GM23338 (cell line): ENCODE measurements at places on chromosomes 11 and 22. TPM values are rescaled to one million over a fixed set of nuclear protein-coding genes. Genes with fewer than 3 reads are reported as not detected.

APOL6 gene
- 0.09 and 0.10 TPM in 2 replicates for polyA plus RNA-seq

CCDC116 gene
- 0.35 TPM in 1 of 2 replicates, not detected in the other for polyA plus RNA-seq

CSF2RB gene
- polyA plus RNA-seq: not detected in 2 replicates

TENM4 gene
- polyA plus RNA-seq: 5.0 and 7.3 TPM in 2 replicates

OR6M1 gene
- not detected in 2 replicates for polyA plus RNA-seq

TCN1 gene
- polyA plus RNA-seq: not detected in 2 replicates

INS gene
- not detected in 2 replicates for polyA plus RNA-seq

DUSP8 gene
- polyA plus RNA-seq: 1.1 TPM in 2 replicates

CALCA gene
- 2.0 and 2.5 TPM in 2 replicates for polyA plus RNA-seq

YPEL1 gene
- polyA plus RNA-seq: 4.4 and 4.9 TPM in 2 replicates

PRR5L gene
- polyA plus RNA-seq: 3.1 and 4.5 TPM in 2 replicates

MYBPC3 gene
- 0.24 TPM in 1 of 2 replicates, not detected in the other for polyA plus RNA-seq

NPAS4 gene
- 0.66 and 0.71 TPM in 2 replicates for polyA plus RNA-seq

TCP11L1 gene
- polyA plus RNA-seq: 3.2 and 5.0 TPM in 2 replicates

GRCh38 chr22:33741025-33741424 lies 179.3 kb downstream of the LARGE1 start:
- DNase-seq: no peak

GRCh38 chr22:33130473-33130872 lies 72.3 kb upstream of the SYN3 start:
- no peak for DNase-seq

GRCh38 chr11:75907906-75908527 lies 93.0 kb downstream of the UVRAG start:
- DNase-seq: no peak

GRCh38 chr11:1075341-1075911 lies 752 bp downstream of the MUC2 start:
- no peak for DNase-seq

GRCh38 chr22:43008509-43008908 lies 6.4 kb downstream of the PACSIN2 start:
- no peak for DNase-seq

GRCh38 chr11:130318031-130318673 lies 3.4 kb upstream of the ZBTB44 start:
- no peak for DNase-seq

- DNase-seq: no peak
Measured at GRCh38 chr11:125176866-125177265, 12.3 kb downstream of the PKNOX2 start.

GRCh38 chr11:46309814-46310259 lies 32.4 kb downstream of the CREB3L1 start:
- no peak for DNase-seq

DNA sequence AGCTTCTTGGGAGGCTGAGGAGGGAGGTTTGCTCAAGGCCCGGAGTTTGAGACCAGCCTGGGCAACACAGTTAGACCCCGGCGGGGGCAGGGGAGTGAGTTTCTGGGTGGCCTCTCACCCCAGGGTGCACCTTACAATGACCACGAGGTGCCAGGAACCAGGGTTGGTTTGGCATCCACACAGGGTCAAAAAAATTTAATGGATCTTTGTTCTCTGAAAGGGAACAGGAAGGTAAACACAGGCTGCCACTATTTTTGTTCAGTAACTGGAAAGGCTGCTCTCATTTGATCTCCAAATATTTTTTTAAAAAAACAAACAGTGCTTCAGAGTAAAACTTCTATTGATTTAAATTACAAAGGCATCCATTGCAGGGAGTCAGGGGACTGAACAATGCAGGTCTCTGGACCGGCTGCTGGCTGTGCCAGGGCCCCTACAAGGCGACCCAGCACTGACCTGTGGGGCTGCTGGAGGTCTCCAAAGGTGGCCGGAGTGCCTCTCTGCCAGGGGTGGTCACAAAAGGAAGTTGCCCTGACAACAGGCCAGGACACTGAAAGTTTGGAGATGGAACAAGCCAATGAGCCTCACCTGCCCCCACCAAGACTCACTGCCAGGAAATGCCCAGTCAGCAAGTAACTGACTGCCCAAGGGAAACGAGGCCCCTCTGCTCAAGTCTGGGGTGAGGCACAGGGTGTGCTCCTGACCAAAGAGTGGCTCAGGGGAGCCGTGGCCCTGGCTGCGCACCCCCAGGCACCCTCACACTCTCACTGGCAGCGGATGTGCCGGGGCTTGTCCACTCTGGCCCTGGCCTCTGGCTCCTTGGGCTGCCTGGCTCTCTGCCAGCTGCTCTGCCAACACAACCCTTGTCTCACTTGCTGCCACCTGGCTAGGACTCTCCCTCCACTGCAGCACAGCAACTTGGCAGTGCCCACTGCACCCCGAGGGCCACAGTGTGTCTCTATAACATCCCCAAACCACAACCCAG lies 51.8 kb downstream of the ARFGAP3 start:
- DNase-seq: peak; percentile 34

DNA sequence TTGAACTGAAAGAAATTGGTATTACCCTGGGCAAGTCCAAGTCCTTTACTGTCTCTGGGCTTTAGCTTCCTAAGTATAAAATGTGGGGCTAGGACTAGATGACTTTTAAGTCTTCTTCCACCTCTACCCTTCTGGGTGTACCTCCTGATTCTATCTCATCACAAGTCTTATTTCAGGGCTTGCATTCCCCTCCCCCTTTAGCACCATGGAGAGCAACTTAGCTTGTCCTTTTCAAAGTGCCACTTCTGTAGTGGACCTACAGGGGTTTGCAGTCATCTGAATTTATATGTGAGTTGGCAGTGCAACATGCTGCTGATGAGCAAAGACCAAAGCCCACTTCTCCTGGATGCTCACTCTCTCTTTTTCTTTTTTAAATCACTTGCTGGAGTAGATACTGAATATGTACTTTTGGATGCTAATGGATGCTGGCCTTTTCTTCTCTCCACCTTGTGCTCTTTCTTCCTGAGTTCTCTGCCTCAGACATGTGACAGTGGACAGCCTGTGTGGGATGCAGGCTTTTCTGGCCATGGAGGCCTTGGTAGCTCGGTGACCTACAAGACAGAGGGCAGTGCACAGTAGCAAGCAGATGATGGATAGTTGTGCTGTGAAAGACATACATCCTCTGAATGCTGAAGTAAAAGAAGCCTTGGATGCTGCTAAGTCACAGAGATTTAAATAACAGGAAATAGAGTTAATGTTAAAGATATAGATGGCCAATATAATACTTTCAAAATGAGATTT lies 185.0 kb downstream of the NELL1 start:
- peak; percentile 54 for DNase-seq

GRCh38 chr22:45846952-45847351 lies 130.0 kb downstream of the WNT7B start:
- DNase-seq: peak; percentile 52

DNA sequence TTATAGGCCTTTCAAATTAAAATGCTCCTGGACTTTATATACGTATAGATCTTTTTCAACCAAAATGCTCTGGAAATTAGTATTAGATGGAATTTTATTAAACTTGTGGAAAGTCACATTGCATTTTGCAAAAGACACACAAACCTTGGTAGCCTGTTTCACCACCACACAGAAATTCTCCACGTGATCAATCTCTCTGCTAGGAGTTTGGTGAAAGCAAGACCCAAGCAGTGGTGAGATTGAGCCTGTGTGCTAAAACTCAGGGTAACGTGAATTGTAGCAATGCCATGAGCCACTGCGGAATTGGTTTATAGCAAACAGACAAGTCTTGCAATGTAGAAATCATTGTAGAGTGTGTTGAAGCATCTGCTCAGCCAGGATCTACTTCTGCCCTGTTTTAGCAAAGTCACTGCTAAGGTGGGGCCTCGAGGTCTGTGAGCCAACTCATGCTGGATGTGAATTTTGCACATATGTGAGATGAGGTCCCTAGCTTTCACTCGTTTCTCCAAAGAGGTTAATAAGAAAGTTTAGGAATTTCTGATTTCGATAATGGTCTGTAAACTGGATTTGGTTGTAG lies 184.8 kb downstream of the DBX1 start:
- no peak for DNase-seq

DNA sequence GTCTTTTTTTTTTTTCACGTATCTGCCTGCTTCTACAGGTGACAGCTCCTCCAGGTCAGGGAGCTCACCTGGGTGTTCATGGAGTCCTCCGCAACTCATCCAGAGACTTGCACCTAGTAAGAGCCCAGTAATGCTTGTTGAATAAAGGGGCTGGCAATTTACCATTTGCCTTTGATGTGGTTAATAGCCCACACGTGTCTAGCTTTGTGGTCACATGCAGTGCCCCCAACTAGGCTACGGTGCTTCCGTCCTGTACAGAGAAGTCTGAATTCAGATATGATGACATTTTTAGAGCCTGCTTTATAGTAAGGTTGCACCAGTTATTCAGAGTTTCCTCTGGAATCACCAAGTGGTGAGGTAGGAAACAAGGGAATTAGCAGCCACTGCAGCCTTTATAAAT lies 199.4 kb upstream of the MTMR2 start:
- DNase-seq: no peak

- DNase-seq: no peak
Measured at GRCh38 chr11:67349928-67350465, 3.3 kb downstream of the POLD4 start.

GRCh38 chr11:134669796-134670195 lies 257.8 kb upstream of the B3GAT1 start:
- no peak for DNase-seq

DNA sequence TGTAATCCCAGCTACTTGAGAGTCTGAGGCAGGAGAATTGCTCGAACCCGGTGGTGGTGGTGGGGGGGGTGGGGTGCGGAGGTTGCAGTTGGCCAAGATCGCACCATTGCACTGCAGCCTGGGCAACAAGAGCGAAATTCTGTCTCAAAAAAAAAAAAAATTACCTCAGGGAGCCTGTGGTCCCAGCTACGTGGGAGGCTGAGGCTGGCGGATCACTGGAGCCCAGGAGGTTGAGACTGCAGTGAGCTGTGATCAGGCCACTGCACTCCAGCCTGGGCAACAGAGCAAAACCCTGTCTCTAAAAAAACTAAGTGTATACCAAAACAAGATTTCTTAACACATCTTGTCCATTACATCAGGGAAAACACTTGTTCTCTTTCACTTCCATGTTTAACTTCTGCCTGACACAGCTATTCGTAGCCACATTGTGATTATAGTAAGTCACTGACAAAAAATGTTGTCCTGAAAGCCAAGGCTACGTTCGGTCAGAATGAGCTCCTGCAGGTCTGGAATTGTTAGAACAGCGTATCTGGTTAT lies 1.4 kb downstream of the TMEM80 start:
- DNase-seq: no peak

- DNase-seq: no peak
Measured at GRCh38 chr11:35878741-35879140, 65.1 kb upstream of the LDLRAD3 start.

- no peak for DNase-seq
Measured at GRCh38 chr11:104442321-104442720, 278.4 kb upstream of the PDGFD start.

DNA sequence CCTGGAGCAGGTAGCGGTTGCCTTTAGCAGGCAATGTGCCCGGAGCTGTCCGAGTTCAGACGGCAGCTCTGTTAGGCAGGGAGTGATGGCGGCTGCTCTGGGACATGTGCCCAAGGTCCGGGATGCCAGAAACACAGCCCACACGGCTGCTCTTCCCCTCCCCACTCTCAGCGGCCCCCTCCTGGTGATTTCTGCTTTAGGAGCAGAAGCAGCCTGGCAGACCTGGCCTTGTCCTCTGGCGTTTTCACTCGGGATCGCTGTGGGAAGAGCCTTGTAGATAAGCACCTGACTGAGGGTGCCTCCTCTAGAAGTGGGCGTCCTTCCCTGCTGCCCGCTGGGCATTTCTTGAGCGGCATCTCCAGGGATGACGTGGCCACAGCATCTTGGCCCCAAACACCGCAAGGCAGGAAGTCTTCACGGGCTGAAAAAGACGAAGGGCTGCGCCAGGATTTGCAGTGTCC lies 392.2 kb downstream of the TBC1D22A start:
- no peak for DNase-seq

DNA sequence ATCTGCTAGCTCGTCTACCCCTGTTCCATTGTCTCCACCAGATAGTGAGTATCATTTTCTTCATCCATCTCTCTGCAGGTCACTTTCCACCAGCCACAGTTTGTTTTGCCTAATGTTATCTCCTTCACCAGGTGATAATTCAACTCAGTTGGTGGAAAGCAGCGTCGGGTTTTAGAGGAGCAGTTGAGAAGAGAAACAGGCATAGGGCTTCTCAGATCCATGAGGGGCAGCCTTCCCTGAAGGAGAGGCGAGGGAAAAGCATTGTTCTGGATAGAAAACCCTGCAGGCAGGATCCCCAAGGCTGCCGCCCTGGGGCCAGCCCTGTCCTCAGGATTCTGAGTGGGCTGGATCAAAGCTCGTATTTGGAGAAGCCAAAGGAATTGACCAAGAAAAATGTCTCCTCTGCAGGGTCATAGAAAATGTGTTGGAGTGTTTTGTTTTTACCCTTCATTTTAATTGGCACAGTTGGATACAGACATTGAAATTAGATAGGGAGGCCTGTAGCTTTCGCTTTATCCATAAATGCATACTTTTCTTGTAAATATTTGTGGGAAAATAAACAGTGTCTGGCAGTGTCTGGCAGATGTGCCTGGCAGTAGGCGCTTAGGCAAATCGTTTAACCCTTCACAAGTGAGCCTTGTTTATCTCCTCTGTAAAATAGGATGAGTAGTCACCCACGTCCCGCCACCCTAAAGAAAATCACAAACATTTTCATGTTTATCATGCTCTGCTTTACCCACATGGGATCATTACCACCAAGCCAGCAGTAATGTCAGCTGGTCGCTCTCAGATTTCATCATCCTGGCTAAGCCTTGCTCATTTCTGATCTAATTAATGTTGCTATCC lies 73.4 kb upstream of the TTC12 start:
- no peak for DNase-seq

- DNase-seq: peak; percentile 57
Measured at GRCh38 chr11:83070731-83071566, 748 bp downstream of the RAB30 start.

DNA sequence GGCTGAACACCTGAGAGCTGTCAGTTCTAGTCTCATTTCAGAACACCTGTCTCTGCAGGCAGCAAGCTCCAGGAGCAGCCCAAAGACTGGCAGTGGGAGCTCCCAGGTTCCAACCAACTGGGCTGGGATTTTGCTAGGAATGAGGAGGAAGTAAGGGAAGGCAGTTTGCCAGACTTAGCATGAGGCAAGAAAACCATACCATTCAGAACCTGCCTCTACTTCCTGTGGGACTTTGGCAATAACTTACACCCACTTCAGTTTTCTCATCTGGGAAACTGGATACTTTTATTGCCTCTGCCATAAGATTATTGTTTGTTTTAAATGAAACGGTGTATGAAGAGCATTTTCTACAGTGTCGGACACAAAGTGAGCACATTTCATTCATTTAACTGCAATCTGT lies 363.7 kb upstream of the ISX start:
- no peak for DNase-seq

DNA sequence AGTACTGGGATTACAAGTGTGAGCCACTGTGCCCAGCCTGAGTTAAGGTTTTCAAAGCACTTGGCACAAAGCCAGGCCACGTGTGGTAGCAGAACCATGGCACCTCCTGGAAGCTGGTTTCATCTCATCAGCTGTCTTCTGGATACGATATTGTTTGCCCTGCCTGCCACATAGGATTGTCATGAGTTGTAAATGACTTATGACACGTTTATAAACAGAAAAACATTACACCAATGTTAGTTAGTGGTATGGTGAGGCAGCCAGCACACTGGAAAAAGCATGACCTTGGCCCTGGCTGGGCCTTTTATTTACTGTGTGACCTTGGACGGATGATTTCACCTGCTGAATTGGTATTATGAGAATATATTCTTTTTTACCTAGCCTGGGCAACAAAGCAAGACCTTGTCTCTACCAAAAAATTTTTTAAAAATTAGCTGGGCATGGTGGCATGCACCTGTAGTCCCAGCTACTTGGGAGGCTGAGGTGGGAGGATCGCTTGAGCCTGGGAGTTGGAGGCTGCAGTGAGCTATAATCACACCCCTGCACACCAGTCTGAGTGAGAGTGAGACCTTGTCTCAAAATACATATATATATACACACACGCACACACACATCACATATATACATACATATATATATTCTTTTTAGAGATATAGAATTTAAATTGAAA lies 24.0 kb upstream of the MYH9 start:
- DNase-seq: no peak
